Bone marrow (tissue), 2 donors: ENCODE measurements at places on chromosomes 3 and 15.
A peak's percentile ranks its signal among the peaks of the same experiment; 100 is the strongest.

GRCh38 chr3:28743831-28744230, 395.2 kb upstream of the AZI2 start:
- DNase-seq: no peak

DNA sequence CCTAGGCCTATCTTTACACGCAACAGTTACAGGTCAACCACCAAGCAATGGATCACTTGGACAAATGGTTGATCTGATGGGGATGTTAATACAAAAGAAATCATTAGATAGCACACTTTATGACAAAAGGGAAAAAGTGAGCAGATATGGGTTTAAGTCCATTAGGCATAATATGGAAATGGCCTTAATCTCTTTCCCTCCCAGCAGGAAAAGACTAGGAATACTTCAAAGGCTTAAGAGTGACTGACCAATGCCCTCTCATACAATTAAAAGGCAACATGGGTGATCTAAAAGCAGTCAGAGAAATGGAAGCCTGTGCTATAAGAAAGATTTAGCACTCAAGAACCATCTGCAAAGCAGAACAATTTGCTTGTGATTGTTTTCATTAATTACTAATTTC, 3.3 kb downstream of the PRTG start:
- DNase-seq: no peak

- no peak for DNase-seq
Measured at GRCh38 chr3:126896968-126897367, 85.9 kb upstream of the PLXNA1 start.

GRCh38 chr3:107211608-107212007, 165.6 kb upstream of the CCDC54 start:
- DNase-seq: no peak

GRCh38 chr15:60854858-60855564, 374.1 kb downstream of the RORA start:
- DNase-seq: no peak

DNA sequence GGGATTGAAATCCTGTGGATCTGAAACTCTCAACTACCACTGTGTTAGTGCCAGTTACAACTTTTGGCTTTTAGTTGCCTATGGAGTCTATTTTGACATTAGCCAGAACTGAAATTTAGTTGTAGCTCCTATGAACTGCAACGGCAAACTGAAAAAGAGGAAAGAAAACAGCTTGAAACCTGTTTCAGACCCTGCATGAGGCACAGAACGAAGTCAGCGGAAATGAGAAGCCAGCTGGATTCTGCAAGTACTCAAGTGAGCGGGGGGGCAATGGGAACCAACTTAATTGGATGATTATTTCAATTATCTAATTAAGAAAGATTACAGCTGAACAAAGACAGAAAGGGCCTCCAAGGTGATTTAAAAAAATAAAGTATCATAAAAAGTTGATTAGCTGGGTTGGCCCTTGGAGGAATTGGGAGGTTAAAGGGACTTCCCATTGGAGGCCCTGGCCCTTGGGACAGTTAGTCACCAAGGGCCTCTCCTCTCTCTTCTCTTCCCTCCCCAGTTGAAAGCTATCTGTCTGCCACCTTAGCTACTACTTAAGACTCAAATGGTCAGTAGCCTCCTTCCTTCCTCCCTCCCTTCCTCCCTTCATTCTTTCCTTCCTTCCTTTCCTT, 352.1 kb downstream of the SHQ1 start:
- DNase-seq: peak; percentile 88

GRCh38 chr3:153463895-153464294, 301.9 kb downstream of the RAP2B start:
- DNase-seq: no peak

- no peak for DNase-seq
Measured at GRCh38 chr3:94821241-94821640, 758.4 kb downstream of the NSUN3 start.
